ENCODE measurements at places on chromosomes 6 and 20. TPM values are rescaled to one million over a fixed set of nuclear protein-coding genes. Genes with fewer than 3 reads are reported as not detected.

Gene MSH5
- total RNA-seq = 4.7 TPM

Gene C6orf118
- total RNA-seq = not detected

- no peak for ATAC-seq
Observed at GRCh38 chr6:147859071-147859470, 350.6 kb downstream of the SAMD5 start.

GRCh38 chr20:25129428-25129827 is 47.5 kb upstream of the VSX1 start:
- ATAC-seq = no peak

DNA sequence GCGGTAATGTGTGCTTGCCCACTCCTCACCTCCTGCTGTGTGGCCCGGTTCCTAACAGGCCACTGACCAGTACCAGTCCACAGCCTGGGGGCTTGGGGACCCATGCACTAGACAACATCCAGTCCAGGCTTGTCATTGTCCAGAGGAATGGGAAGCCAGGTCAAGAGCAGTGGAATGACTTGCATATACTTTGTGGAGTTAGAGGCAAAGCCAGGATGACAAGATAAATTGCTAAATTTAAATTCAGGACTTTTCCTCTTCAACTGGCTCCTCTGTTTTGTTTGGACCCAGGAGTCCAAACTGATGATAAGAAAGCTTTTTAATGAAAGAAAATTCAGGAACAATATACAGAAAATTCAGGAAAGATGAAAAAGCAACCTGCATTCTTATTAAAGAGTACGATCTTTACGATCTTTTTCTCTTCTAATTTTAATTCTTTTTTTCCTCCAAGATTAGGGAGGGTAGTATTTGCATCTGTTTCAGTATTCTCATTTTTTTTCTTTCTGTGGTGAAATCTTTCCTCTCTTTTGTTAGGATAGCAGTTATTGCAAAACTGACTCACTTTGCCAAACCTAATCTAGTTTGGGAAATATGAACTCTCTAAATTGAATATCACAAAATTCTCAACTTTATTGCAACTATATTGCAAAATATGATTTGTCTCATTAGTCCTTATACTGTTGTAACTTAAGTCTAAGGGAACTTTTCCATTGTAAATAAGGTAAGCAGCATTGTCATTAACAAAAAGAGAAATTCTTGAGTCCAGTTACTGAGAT is 48.2 kb downstream of the DCBLD1 start:
- peak; percentile 56 for ATAC-seq

Gene ASF1A
- total RNA-seq = 14.6 TPM

Gene MAFB
- 17.0 TPM for total RNA-seq

- no peak for ATAC-seq
Observed at GRCh38 chr20:43431134-43431519, 26.6 kb upstream of the SRSF6 start.

GRCh38 chr6:73169111-73169510 is 56.2 kb downstream of the KHDC1L start:
- no peak for ATAC-seq

GRCh38 chr6:142088858-142089216 is 43.9 kb upstream of the GJE1 start:
- ATAC-seq = no peak

DNA sequence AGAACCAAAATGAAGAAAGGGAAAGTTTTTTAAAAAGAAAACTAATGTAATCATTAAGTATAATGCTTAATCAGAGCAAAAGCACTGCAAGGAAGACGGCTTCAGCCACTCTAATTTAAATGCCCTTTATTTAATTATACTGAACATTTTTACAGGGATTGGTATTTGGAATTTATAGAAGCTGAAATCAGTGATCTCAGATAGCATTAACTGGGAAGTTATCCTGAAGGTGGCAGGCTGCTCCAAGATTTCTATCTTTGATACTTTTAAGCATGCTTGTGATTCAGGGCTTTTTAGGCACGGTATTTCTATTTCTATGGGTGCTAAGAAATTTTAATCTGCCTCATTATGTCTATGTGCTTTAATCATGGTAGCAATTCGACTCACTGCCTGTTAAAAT is 1.3 kb upstream of the NDUFAF4 start:
- no peak for ATAC-seq

DNA sequence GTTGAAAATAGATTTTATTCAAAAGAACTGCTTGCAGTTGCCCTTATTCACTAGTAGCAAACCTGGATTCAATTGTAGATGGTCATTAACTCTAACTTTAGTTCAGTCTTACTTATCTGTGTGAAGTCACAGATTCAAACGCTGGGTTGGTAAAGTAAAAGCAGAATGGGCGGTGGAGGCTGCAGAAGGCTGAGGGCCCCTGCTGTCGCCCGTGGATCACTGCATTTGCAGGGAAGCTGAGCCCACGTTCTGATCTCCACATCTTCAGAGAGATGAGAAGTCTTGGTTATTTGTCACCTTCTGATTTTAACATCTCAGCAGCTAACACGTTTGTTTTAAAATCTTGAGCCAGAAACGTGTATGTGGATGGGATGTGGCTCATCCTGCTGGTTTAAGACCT is 75.1 kb downstream of the SNX9 start:
- no peak for ATAC-seq

DNA sequence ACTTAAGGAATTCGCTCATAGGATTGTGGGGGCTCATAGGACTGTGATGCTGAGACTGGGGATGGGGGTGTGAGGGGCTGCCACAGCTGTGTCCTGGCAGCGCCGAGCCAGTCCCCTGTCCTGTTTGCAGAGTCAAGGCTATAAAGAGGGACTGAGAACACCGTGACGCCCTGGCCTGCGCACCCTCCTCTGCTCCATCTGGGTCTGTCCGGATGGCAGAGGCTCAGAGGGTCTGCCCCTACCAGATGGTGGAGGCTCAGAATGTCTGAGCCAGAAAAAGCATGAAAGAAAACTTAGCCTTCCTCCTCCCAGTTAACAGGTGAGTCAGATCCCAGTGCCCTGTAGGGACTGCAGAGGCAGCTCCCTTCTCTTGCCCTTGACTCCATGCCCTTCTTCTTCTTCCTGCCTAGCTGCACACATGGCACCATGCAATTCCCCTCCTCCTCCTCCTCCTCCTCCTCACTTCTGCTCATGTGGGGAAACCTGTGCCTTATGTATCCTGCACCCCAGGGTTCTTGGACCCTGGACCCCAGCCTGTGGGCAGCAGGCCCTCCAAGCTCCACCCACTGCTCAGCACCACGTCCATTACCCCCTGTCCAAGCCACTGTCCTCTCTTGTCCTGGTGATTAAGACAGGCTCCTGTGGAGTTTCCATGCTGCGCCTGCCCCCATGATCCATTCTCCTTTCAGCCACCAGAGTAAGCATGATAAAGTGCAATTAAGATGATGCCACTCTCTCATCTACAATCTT is 410.0 kb upstream of the SULF2 start:
- ATAC-seq = no peak

GRCh38 chr6:116531675-116532570 is 13.6 kb downstream of the TRAPPC3L start:
- ATAC-seq = peak; percentile 77

Gene CNKSR3
- total RNA-seq = 28.9 TPM

- no peak for ATAC-seq
Observed at GRCh38 chr6:17530321-17530835, 69.7 kb upstream of the FAM8A1 start.

Gene CUL7
- total RNA-seq = 14.3 TPM

Gene ISM1
- 6.4 TPM for total RNA-seq

DNA sequence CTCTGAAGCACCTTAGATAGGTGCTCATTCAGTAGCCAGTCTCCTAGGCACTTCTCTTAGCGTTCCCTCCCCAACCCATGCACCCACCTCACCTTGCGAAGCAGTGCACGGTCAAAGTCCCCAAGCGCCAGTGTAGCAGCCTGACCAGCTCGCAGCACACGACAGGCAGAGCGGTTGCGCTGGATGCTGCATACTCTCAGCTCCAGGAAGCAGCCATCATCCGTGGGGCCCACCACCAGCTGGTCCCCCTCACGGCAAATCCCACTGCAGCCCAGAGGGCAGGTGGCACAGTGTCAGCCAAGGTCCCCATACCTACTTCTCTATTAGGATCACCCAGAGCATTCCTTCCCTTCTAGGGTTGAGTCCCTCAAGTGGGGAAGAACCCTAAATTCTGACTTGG is 6.5 kb downstream of the GTPBP2 start:
- ATAC-seq = no peak

DNA sequence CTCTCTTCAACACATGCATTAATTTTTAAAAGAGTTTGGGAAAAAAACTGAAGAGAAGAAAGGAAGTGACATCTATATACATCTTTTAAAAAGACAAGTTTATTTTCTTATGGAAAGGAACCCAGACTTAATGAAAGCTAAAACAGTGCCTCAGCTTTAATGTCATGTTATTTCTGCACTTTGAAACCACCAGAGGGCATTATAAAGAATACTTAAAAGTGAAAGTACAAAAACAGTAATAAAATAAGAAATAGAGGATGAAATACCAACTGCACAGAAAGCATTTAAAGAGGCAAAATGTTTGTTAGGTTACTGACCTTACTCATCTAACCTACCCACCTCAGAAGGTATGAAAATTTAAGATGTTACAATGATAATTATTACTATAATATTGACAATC is 98.8 kb downstream of the HUS1B start:
- no peak for ATAC-seq

Gene CEP162
- total RNA-seq = 19.0 TPM

GRCh38 chr6:37802810-37803209 is 16.7 kb upstream of the ZFAND3 start:
- peak; percentile 41 for ATAC-seq

DNA sequence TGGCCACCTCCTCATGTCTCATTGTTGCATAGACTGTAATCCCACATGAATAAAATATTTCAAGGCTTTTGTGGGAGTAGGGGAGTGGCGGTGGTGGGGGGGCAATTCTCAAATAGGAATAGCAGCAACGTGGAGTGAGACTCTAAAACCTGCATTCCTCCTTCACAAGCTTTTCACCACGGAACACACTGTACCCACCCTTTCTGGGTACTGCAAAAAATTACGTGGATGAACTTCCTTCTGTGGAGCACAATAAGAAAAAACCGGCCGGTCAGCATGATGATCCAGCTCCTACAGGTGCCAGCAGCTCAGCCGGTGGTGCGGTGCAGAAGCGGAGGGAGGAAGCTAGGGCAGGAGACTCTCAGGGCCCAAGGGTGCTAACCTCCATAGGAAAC is 930 bp upstream of the RRAGD start:
- ATAC-seq = peak; percentile 6

- ATAC-seq = no peak
Observed at GRCh38 chr6:157965387-157965786, 16.3 kb upstream of the SYNJ2 start.

Gene POU5F1
- not detected for total RNA-seq

GRCh38 chr6:111706841-111707391 is 101.2 kb upstream of the TRAF3IP2 start:
- ATAC-seq = peak; percentile 20

GRCh38 chr6:113980937-113981554 is 10.1 kb upstream of the HDAC2 start:
- no peak for ATAC-seq

DNA sequence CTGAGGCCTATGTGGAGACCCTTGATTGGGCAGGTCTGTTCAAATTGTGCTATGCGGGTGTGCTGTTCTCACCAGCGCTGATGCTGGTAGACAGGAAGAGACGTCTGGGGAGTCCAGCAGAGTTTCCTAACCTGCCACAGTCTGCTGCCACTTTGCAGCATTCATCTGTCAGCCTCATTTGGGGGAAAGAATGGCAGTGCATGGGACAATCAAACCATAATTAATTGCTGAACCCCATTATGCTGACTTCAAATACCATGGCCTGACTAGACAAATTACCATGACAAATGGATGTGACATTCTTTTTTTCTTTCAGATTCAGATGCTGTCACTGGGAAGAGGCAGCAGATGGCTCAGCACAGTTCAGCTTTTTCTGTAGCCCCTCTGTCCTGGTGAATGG is 171.4 kb upstream of the SYNDIG1 start:
- no peak for ATAC-seq

Gene PRICKLE4
- total RNA-seq = 5.0 TPM

- peak; percentile 41 for ATAC-seq
Observed at GRCh38 chr20:8116067-8116811, 15.8 kb upstream of the PLCB1 start.

GRCh38 chr6:1780251-1780867 is 170.6 kb downstream of the FOXC1 start:
- no peak for ATAC-seq

GRCh38 chr6:11885159-11885558 is 106.6 kb upstream of the ADTRP start:
- no peak for ATAC-seq

- ATAC-seq = peak; percentile 34
Observed at GRCh38 chr6:121771937-121772720, 336.7 kb downstream of the GJA1 start.

- peak; percentile 87 for ATAC-seq
Observed at GRCh38 chr6:1424306-1424927, 35.0 kb downstream of the FOXF2 start.

DNA sequence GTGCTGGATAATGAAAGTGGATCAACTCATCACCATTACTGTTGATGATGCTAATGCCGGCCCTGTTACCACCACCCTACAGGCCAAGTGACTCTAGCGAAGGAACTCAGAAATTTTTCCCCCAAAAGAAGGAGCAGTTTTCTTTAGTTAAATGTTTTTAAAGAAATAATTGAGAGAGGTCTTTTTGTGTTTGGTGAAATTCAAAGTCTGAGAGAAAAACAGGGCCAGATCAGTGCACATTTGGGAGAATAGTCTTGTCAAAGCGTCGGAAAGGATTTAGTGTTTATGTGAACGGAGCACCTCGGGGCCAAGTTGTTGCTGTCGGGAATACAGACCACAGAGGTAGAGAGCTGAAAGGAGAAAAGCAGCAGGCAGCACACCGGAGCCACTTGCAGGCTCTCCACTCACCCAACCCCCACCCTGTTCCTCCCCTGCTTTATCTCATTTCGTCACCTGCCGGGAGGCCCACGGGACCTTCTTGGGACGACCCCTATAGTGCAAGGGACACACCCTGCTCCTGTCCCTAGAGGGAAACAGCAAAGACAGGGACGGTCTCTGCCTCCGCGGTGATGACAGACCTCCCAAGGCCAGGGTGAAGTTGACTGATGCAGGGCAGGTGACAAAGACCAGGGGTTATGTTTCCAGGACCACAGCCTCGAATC is 6.8 kb downstream of the TFAP2B start:
- ATAC-seq = no peak

- ATAC-seq = peak; percentile 48
Observed at GRCh38 chr20:59749301-59749700, 145.0 kb downstream of the PHACTR3 start.

DNA sequence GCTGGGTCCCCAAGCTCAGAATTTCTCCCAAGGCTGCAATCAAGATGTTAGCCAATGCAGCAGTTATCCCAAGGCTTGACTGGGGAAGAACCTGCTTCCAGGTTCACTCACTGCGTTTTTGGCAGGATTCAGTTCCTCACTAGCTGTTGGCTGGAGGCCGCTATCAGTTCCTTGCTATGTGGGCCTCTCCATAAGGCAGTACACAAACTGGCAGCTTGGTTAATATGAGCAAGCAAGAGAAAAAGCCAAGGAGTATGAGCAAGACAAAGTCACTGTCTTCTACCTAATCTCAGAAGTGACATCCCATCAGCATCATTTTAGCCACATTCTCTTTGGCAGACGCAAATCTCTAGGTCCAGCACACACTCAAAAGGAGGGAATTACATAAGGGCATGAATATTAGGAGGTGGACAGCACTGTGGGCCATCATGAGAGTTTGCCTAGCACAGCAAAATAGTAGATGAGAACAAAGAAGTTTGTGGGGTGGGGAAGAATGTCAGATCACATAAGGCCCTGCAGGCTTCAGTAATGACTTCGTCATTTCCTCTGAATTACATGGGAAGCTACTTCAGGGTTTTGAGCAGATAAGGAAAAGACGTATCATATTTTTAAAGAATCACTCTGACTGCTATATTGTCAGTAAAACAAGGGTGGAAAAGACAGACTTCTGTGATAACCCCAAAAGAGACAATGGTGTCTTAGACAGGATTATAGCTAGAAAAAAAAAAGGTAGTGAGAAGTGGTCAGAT is 25.5 kb downstream of the LMBRD1 start:
- no peak for ATAC-seq

Measured in gastroesophageal sphincter (tissue), 4 donors.